G401 (cell line): ENCODE measurements at places on chromosomes 1 and 21. TPM values are rescaled to one million over a fixed set of nuclear protein-coding genes. Genes with fewer than 3 reads are reported as not detected.

The KCNT2 gene
- 0.62 and 0.92 TPM in 2 replicates for total RNA-seq

- no peak for DNase-seq
These were observed 58.5 kb upstream of the ENAH start for GRCh38 chr1:225711236-225711937.

DNA sequence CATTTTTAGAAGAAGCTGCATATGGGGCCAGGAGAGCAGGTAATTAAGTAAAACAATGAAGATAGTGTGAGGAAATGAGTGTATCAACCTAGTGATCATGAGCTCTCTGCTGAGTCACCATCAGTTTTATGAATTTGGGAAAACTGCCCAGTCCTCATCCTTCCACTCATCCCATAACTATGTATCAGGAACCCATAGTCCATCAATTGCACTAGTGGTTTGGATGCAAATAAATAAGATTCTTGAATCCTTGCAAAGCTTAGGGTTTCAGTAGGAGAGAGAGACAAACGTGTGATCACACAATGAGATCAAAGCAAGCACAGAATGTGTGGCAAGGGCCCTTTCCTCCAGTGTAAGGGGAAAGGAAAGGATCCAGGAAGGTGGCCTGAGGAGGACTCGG is 145.6 kb downstream of the ZZZ3 start:
- no peak for DNase-seq

- no peak for DNase-seq
These were observed 1447.8 kb upstream of the PRMT6 start for GRCh38 chr1:105608713-105609112.
